MM.1S (cell line): ENCODE measurements at places on chromosomes 2 and 18.

GRCh38 chr2:214575030-214575429 is 164.2 kb downstream of the VWC2L start:
- no peak for DNase-seq

DNA sequence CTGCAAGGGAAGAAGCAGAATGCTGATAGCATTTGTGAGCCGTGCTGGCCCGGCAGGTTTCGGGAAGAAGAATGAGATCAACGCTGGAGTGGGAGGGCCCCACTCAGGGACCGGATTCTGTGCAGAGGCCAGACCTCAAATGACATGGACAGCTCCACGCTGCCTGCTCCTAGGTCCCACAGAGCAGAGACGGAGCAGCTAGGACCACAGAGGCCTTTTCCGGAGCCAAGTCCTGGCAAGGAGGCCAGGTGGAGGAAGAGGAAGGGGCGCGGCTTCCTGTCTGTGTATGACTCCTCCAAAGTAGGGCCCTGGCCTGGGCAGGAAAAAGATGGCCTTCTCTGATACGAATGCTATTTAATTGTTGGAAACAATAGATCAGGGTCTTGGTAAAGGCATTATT is 139.9 kb downstream of the LRRC30 start:
- DNase-seq: no peak

DNA sequence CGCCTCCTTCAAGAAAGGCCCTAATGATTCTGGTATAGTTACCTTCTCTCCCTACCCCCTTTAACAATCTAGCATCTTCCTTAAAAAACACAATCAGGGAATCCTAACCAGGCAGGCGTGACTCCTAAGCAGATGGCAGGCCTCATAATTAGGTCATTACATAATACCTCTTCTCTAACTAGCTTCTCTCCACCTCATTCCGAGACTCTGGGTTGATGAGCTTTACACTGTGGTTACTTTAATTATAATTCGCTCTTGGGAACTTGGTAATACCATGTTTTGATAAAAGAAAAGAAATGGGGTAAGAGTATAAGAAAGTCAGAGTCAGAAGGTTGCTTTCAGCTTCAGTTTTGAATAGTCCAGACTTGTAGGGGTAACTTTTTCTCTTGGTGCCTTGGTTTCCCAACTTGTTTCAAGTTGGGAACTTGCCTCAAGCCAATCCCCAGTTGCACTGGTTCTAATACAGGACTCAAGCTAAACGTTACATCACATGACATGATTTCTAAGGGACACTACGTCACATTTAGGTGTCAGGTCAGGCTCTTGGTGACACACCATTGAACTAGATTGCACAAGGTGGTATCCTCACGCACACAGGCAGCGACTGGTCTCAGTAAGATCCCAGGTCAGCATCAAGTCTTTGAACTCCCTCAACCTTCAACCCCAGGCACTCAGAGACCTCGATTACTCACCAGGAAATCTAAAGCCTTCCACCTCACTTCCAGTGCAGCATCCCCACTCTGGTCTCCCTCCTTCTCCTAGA is 59.2 kb downstream of the AAK1 start:
- DNase-seq: no peak

DNA sequence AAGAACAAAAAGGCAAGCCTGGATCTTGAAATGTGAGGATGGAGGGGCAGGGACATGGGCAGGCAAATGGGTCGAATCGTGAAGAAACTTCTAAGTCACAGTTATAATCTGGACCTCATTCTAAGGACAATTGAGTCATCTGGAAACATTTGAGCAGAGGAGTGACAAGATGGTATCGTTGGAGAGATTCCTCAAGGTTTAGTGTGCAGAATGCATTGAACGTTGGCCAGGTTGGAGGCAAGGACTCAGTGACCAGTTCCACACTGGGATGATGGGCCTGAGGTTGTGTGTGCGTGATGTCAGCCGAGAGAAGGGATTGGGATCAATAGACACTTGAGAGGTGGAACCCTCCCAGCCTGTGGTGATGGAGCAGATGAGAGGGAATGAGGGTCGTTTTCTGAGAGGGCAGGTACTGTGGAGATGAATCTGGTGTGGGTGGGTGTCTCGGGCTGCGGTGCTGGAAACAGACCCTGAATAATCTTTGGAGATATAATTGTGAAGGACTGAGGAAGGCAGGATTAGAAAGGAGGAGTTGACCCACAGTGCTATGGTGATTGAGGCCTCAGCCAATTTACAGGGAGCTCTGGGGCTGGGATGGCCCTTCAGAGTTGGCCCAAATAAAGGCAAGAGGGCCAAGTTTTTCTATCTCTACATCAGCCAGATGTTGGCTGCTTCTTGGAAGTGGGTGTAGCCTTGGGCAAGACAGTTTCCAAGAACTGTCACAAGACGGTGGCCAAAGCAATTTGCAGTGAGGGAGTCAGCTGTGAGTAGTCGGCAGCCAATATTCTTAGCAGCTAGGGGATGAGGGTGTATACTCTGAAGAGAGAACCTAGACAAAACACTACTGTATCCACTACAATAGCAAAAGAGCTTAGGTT is 5.8 kb upstream of the ZNF532 start:
- DNase-seq: no peak

- peak; percentile 32 for DNase-seq
Measured at GRCh38 chr18:58015065-58015780, 28.8 kb upstream of the NEDD4L start.

GRCh38 chr2:155033652-155034051 is 335.2 kb downstream of the KCNJ3 start:
- DNase-seq: peak; percentile 46

- no peak for DNase-seq
Measured at GRCh38 chr2:238157506-238158017, 1.2 kb upstream of the ERFE start.
